ENCODE measurements at places on chromosomes 5 and 9.

GRCh38 chr9:134186471-134187109 is 22.2 kb upstream of the RNU6ATAC start:
- no peak for DNase-seq

- no peak for DNase-seq
Measured at GRCh38 chr5:180791611-180792213, 10.9 kb downstream of the MGAT1 start.

GRCh38 chr9:14027116-14027800 is 286.7 kb downstream of the NFIB start:
- no peak for DNase-seq

GRCh38 chr5:109775130-109775529 is 85.4 kb downstream of the MAN2A1 start:
- no peak for DNase-seq

DNA sequence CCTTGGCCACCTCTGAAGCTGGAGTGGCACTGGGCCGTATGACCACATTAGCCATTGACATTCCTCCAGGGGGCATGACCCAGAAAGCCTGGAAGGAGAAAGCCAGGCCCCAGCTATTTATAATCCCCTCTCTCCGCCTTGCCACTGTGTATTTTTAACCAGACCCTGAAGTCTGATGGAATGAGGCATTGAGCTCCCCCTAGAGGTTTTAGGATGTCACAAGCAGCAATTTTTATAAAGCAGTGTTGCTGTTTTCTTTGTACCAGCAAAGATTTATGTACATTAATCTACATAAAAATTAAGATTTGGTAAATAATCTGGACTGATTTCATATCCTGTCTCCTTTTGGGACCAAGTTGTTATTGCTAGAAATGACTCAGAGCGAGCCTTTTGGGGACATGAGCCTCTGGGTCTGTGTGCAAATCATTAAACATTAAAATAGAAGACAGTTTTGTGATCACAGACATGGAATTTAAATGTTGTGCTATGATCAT is 127.1 kb downstream of the TRIO start:
- peak; percentile 50 for DNase-seq

- no peak for DNase-seq
Measured at GRCh38 chr9:93893899-93894690, 61.1 kb downstream of the BARX1 start.

DNA sequence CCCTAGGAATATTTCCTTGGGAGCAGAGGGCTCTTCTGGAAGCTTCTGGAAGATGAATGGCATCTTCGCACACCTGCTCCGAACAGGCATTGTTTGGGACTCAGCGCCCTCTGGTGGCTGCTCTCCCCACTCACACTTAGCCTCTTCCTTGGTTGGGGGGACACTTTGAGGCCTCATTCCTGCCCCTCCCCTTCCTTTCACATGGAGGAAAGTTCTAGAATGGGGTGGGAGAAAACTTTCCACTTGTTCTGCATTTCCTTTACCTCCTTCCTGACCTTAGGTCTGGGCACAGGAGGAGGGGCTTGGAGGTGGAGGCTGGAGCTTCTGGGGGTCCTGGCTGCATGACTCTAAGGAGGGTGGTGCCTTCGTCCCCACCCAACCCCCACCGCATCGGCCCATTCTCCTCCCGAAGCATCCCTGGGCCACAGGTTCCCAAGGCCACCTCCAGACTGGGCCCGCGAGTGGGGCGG is 19.3 kb upstream of the SMIM32 start:
- DNase-seq = peak; percentile 53

GRCh38 chr5:158198636-158199035 is 339.7 kb upstream of the CLINT1 start:
- DNase-seq = no peak

DNA sequence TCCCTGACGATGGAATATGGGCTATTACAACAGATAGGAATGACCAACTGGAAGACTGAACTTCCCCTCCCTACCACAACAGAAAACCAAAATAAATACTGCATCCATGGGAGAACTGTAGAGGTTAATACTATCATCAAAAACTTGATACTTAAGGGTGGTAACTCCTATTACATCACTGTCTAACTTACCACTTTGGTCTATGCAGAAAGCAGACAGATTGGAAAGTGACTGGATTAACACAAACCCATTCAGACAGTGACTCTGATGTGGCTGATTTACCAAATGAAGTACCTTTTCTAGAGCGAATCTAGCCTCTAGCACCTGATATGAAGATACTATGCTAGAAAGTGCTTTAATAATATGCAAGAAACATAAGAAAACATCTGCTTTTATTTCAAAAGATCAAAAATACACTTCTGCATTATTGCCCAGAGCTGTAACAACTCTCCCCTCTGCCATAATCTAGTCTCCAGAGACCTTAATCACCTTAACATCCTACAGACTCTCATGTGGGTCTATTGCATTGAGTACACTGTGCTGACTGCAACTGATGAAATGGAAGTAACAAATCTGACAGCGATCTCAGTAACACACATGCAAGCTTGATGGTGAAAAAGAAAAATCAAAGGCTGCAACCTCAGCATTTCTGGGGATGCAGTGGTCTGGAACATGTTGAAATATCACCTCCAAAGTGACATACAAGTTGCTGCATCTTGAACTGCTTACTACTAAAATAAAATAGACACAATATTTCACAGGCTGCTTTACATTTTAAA is 62.7 kb downstream of the EPB41L4A start:
- no peak for DNase-seq

- DNase-seq = no peak
Measured at GRCh38 chr5:82489683-82490082, 211.5 kb upstream of the RPS23 start.

DNA sequence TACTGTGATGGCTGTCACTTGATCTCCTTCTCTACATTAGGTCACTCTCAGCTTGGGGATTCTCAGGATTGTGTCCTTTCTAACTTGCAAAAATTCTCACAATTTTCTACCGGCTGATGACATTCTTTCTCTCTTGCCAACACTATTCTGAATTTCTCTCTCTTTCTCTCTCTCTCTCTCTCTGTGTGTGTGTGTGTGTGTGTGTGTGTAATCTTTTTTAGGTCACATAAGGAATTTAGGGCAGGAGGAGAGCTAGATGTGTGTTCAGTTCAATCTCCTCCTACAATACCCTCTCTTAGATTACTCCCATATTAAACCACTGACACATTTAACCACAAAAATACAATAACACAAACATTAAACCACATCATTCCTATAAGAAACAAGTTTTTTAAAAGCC is 242.3 kb upstream of the NREP start:
- no peak for DNase-seq
